Mucosa of descending colon (tissue), 3 donors: ENCODE measurements at places on chromosomes 7 and 10. TPM values are rescaled to one million over a fixed set of nuclear protein-coding genes. Genes with fewer than 3 reads are reported as not detected.

Gene FAM25A
- total RNA-seq = not detected

Gene ATOH7
- 0.19 TPM for total RNA-seq

Gene PLPP4
- total RNA-seq = not detected

Gene MYOZ1
- not detected for total RNA-seq

Gene HOXA11
- 27.2 TPM for total RNA-seq
